ENCODE measurements at places on chromosomes 5 and 9. TPM values are rescaled to one million over a fixed set of nuclear protein-coding genes. Genes with fewer than 3 reads are reported as not detected.

The PRR7 gene
- 4.5 TPM for total RNA-seq

The PROP1 gene
- not detected for total RNA-seq

The BSPRY gene
- total RNA-seq, result not detected

The STK32A gene
- total RNA-seq, result not detected

The KIF4B gene
- total RNA-seq, result 0.17 TPM

The GNA14 gene
- 34.9 TPM for total RNA-seq

The NIPBL gene
- total RNA-seq, result 44.4 TPM

The LCN9 gene
- total RNA-seq, result not detected

The NCS1 gene
- 12.3 TPM for total RNA-seq

The DMRT2 gene
- total RNA-seq, result not detected

The PPP2R2B gene
- not detected for total RNA-seq

The UIMC1 gene
- 61.8 TPM for total RNA-seq

The RNF130 gene
- total RNA-seq, result 61.6 TPM

The SPAAR gene
- total RNA-seq, result 3.2 TPM

The TAF11L10 gene
- total RNA-seq, result not detected

The CTSV gene
- total RNA-seq, result 2.1 TPM

The CDO1 gene
- 3.3 TPM for total RNA-seq

The GCNT1 gene
- 9.9 TPM for total RNA-seq

The ZNF658 gene
- total RNA-seq, result 5.3 TPM

The SHLD3 gene
- 6.3 TPM for total RNA-seq

The NPR3 gene
- 0.65 TPM for total RNA-seq

The IFNB1 gene
- total RNA-seq, result not detected

The SLC1A3 gene
- under 0.01 TPM for total RNA-seq

The CCDC107 gene
- 12.4 TPM for total RNA-seq

The DMRT1 gene
- not detected for total RNA-seq
